ENCODE measurements at places on chromosomes 1 and 21.

GRCh38 chr1:11595285-11595684 is 58.9 kb downstream of the FBXO2 start:
- no peak for DNase-seq

GRCh38 chr1:204262506-204263253 is 48.9 kb upstream of the GOLT1A start:
- DNase-seq: no peak

DNA sequence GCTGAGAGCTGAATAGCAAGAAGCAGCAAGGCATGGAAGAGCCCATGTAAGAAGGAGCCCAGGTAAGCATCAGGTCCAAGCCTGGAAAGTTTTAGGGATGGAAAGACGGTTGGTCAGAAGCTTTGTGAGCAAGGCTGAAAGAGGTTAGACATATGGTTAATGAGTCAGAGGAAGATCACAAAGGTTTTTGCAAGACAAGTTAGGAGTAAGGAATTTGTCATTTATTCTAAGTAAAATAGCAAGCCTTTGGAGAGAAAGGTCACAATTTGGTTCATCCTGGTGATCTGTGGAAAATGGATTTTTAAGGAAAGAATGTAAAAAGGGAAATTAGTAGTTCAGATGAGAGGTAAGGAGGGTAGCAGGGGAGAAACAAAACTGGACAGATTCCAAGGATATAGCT is 106.7 kb downstream of the DPYD start:
- DNase-seq: no peak

- no peak for DNase-seq
Measured at GRCh38 chr1:51472359-51472758, 46.7 kb downstream of the EPS15 start.

DNA sequence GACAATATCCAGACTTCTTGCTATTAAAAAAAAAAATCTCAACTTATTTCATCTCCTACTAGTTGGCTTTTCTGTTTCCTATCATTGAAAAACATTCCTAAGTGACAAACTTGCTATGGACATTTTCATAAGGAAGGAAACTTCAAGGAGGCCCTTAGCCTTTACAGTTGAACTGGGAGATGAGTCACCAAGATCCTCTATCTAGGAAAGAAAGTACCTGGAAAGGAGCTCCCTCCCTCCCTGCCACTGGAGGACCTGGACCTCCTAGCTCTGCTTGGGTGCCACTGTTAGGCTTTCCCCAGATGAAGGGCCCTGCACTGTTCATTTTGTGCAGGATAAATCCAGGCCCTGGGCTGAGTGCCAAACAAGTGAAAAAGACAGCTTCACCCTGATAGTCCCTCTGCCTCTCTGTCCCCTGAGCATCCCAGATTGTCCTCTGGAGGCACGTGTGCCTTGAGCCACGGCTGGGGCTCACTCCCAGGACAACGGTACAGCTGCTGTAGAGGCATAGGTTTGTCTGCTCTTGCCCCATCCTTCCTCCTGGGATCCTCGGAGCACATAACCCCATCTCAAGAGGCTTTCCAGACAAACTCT is 40.2 kb upstream of the SOX13 start:
- no peak for DNase-seq
